ENCODE measurements at places on chromosomes 6 and 20.

GRCh38 chr20:10654630-10655029, 19.2 kb downstream of the JAG1 start:
- no peak for DNase-seq

GRCh38 chr6:107132330-107132954, 17.1 kb upstream of the BEND3 start:
- DNase-seq: peak; percentile 39

GRCh38 chr6:44504301-44504791, 116.8 kb downstream of the CDC5L start:
- no peak for DNase-seq

- no peak for DNase-seq
Measured at GRCh38 chr6:36350082-36350481, 13.4 kb upstream of the BNIP5 start.

- peak; percentile 69 for DNase-seq
Measured at GRCh38 chr20:10125757-10126156, 91.0 kb downstream of the ANKEF1 start.

GRCh38 chr6:118697554-118697953, 46.2 kb upstream of the CEP85L start:
- no peak for DNase-seq

DNA sequence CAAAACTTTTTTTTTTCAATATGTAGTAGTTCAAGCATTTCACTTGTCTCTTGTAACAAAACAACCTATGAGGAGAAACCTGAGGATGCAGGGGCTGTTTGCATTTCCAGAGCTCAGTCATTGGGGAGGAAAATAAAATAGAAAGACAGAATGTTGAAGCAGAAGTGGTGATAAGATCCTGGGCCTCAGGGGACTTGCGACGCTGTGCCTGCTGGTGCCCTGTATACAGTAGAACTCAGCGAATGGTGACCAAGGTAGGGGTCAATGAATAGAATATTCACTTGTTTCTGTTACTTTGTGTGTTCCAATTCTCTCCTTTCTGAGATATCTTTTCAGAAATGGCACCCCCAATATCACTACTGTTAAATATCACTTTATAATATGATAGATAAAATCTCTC, 271.6 kb downstream of the FARS2 start:
- DNase-seq: no peak

DNA sequence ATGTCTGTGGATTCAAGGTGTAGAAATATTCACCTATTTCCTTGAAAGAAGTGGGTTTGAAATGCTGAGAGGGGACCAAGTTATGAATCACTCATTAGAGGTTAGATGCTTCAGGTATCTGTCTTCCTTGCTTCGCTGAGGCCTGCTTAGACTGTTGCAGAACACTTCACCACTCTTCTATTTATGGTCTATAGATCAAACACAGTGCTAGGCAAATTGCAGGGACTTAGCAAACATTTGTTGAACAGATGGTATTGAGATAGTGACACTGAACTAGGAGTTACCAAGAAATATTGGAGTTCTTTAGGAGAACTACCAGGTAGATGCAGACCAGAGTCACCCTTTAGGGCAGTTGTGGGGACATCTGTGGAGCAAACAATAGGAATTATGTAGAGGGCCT, 123.8 kb downstream of the RFPL4B start:
- no peak for DNase-seq

- DNase-seq: no peak
Measured at GRCh38 chr20:20137851-20138250, 85.5 kb downstream of the CFAP61 start.

- no peak for DNase-seq
Measured at GRCh38 chr6:87575423-87575822, 14.4 kb downstream of the RARS2 start.

DNA sequence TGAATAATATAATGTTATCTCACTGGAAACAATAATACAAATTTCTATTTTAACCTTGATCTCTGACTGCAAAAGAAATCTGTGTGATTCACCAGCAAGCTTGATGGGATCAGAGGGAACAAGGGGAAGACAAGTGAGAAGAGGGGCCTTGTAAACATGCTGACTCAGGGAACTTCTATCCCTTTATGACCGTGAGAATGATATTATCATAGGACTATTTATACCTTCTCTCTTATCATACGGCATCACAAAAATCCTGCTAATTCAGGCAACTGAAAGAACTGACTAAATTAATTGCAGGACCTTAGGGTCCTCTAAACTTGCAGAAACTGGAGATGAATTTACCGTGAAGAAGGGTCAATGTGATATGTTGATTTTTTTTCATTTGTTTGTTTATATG, 173.3 kb downstream of the PTPRK start:
- no peak for DNase-seq

DNA sequence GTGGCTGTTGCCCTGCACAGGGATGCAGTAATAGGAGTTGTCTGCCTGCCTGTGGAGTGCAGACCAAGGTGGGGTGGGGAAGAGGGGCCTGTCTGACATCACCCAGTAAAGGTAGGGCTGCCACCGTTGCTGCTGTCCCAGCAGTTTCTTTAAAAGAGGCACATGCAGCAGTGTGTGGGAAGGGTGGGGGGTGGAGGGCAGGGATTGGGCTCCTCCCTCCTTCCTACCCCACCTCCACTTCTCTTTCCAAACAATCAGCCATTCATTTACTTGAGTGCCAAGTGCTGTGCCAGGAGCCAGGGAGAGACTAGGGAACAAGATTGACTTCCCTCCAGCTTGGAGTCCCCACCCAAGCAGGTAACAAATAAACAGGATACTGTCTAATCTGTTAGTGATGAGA, 66.8 kb upstream of the MYL9 start:
- no peak for DNase-seq

GRCh38 chr20:9400171-9401025, 114.0 kb upstream of the LAMP5 start:
- DNase-seq: no peak

DNA sequence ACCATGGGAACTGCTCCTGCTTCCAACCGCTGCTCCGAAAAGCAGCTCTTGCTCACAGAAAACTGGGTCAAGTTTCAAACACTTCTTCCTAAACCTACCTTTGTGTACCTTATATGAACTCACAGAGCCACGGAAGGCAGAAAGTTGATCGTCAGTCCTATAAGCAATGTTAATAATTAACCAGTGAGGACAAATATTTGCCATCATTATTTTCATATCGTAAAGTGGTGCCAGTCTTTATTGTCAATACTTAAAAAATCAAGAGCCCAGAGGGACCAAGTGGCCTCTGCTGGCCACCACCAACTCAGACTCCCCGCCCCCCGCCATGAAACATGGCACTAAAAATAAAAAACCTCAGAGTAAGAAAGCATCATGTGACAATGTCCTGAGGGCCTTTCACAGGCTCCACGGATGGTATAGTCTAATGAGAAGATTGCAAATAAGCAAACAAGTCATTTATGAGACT, 9.1 kb upstream of the PBOV1 start:
- DNase-seq: no peak

GRCh38 chr6:36963451-36964290, 9.1 kb downstream of the PI16 start:
- DNase-seq: no peak

DNA sequence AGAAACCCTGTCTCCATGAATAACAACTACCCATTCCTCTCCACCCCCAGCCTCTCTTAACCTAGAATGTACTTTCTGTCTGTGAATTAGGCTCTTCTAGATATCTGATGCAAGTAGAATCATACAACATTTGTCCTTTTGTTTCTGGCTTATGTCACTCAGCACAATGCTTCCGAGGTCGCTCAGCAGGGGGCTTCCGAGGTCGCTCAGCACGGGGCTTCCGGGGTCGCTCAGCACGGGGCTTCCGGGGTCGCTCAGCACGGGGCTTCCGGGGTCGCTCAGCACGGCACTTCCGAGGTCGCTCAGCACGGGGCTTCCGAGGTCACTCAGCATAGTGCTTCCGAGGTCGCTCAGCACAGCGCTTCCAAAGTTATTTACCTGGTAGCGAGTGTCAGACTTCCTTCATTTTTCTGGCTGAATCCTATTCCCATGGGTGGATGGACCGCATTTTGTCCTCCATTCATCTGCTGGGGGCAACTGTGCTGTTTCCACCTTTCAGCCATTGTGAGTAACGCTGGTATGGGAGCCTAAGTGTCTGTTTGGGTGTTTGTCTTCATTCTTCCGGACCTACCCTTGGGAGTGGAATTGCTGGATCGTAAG, 31.0 kb upstream of the BHLHE23 start:
- no peak for DNase-seq

DNA sequence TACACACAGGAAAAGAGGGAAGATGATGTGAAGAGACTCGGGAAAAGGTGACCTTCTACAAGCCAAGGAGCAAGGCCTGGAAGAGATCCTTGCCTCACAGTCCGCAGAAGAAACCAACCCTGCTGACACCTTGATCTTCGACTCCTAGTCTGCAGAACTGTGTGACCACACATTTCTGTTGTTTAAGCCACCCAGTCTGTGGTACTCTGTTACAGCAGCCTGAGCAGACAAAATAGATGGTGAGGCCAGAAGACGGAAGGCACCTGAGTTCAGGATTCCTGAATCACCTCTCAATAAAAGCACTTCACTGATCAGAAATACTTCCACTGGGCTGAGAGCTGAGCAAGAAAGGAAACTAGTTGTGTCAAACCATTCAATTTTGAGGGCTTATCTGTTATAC, 103.3 kb downstream of the BACH2 start:
- DNase-seq: no peak

DNA sequence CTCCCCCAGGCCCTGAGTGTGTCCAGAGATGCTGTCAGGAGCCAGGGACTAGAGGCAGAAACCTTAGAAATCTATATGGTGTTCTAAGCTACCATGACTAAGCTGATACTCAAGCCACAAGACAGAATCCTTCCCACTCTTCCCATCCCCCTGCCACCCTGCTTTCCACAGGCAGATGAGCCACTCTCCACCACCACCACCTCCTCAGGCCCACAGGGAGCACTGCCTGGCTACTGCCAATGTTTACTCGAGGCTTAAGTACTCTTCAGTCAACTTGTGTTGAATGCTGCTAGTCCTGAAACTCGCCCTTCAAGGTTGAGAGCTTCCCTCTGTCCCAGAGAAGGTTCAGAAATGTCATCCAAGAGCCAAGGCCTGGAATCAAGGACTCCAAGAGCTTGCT, 56.2 kb downstream of the CENPW start:
- peak; percentile 12 for DNase-seq

GRCh38 chr6:72522735-72523141, 99.1 kb upstream of the KCNQ5 start:
- DNase-seq: no peak

- peak; percentile 32 for DNase-seq
Measured at GRCh38 chr6:90179190-90180169, 117.2 kb downstream of the BACH2 start.

- DNase-seq: peak; percentile 97
Measured at GRCh38 chr6:132445201-132445951, 44.1 kb upstream of the MOXD1 start.

DNA sequence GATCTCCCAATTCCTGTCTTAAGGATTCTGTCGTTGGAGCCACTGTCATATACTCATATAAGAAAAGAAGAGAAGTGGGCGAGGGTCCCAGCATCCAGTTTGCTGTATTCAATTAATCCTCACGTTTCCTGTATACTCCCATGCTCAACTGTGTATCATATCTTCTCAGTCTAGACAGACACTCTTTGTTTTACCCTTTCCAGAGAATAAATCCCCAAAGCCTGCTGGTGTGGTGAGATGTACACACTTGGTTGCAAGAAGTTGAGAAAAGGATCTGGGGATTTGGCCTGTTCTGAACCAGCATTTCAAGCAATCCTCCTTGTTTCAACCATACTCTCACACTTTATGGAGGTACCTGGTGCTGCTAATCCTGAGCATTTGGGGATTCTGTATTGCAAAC, 3.1 kb downstream of the TPMT start:
- DNase-seq: no peak

GRCh38 chr6:15365273-15365687, 119.4 kb downstream of the JARID2 start:
- DNase-seq: peak; percentile 82

DNA sequence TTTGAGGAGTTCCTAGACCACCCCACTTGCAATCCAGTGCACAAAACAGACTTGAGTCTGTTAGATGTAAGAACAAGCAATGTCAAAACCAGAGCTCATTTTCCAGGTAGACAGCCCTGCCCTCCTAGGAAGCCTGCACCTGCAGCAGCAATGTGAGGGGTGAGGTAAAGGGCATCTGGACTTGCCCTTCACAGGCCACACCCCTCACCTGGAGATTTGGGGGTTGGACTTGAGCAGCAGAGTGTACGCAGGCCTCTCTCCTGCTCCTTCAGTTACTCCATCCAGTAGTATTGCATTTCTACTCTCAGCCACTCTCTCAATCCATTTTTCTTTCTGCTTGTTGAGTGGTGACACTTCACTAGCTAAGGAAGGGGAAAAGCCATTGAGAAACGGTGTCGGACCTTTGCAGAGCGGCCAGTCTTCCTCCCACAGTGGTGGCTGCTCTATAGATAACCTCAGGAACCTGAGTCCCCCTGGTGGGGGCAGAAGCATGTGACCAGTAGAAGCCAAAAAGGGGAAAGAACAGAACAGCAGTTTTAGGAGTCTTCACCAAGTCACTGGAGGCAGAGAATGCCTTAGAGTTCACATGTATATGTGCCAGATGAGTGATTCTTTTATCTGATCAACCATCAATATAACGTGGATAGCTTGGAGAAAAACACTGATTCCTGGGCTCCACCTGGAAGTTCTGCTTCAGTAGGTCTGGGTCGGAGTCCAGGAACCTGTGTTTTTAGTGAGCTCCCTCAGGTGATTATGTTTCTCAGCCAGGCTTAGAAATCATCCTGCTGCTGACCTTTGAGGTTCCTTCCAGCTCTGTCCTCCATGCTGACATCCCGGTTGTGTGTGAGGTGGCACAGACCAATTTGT, 28.0 kb downstream of the ARFGEF2 start:
- DNase-seq: no peak

DNA sequence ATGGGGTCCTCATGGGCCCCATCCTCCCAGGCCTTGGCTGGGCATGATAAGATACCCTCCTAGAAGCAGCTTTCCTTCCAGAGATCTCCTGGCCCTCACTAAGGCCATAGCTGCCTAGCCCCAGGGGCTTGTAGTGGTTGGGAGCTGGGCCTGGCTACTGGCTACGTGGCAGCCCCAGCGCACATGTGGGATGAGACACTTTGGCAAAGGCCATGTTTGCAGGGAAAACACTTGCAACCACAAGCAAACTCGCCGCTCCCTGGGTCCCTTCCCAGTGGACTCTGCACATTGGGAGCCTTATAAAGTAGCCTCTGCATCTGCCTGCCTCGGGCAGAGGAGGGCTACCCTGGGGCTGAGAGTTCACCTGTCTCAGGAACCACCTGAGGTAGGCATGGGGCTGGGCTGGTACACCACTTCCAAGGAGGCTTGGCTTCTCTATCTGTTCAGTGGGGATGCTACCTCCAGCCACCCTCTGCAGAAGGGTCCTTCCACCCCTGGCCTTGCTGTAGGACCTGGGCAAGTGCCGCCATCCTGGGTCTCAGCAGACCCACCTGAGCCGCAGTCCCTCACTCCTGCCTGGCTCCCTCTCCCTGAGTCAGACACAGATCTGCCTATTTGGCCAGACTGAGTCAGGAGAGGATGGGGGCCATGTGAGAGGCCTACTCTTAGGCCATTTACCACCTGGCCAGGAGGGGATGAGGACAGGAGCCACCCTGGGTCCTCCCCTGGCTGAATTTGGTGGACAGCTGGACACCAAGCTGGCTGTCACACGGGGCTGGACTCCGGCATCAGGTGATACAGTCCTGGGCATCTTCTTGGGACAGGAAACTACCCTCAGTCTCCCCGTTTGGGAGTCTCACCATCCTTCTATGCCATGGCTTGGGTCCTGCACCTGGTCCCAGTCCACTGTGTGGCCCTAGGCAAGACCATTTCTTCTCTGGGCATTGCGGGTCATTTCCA, at the start of gene BPIFB2:
Gene BPIFB2 (plus strand): TSS at position 329 of the 960 bp plus-strand sequence. CDS start 871 bp downstream, outside the sequence.
- no peak for DNase-seq

All from fibroblast of mammary gland (primary cell).